ENCODE measurements at places on chromosomes 16 and 17.

- no peak for DNase-seq
These were observed 1.7 kb upstream of the METTL22 start for GRCh38 chr16:8619671-8620370.

DNA sequence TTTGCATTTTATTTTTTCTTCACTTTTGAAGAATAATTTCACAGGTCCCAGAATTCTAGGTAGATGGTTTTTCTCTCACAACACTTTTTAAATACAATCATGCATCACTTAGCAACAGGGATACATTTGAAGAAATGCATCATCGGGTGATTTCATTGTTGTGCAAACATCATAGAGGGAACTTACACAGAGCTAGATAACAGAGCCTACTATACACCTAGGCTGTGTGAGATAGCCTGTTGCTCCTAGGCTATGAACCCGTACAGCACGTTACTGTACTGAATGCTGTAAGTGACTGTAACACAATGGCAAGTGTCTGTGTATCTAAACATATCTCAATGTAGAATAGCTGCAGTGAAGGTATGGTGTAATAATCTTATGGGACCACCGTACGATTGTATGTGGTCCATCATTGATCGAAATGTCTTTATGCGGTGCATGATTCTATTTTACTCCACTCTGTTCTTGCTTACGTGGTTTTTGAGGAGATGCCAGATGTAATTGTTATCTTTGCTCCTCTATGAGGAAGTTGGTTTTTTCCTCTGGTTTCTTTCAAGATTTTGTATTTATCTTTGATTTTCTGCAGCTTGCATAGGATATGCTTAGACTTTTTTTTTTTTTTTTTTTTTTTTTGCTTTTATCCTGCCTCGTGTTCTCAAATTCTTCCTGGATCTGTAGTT lies 35.5 kb upstream of the TMEM92 start:
- DNase-seq = no peak

DNA sequence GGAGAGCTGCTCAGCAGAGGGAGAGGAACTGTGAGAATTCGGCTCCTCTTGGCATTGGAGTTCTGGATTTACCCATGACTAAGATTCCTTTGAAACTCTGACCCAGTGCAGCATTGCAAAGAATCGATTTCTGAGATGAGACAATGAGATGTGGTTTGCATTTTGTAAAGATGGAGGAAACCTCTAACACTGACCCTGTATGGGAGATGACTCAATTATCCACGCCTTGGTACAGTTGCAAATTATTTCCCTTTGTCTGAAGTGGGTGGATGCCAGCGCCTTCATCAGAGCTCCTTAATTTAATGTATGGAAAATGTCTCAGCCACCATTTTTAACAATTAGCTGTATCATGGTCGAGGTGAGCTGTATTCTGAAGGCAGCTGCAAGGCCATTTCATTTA lies 53.4 kb downstream of the NUP93 start:
- no peak for DNase-seq

GRCh38 chr17:59260722-59261121 lies 40.4 kb downstream of the GDPD1 start:
- no peak for DNase-seq

DNA sequence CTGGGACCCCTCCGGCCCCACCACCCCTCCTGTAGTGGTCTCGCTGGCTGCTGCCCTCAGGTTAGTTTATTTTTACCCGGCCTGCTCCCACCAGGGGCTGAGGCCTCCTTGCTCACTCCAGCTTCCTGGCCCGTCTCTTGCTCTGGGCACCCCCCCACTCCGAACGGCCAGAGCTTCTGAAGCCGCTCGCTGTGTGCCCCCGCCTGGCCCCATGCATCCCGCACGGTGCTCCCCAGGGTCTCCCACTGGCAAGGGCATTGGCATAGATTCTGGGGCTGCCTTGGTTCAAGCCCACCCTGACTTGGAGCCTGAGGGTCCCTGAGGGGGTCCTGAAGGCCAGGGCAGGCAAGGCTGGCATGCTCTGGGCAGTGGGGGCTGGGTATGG lies 186.4 kb downstream of the SEC14L1 start:
- DNase-seq = peak; percentile 7

- no peak for DNase-seq
These were observed 245.0 kb downstream of the KCNJ2 start for GRCh38 chr17:70414300-70414699.

DNA sequence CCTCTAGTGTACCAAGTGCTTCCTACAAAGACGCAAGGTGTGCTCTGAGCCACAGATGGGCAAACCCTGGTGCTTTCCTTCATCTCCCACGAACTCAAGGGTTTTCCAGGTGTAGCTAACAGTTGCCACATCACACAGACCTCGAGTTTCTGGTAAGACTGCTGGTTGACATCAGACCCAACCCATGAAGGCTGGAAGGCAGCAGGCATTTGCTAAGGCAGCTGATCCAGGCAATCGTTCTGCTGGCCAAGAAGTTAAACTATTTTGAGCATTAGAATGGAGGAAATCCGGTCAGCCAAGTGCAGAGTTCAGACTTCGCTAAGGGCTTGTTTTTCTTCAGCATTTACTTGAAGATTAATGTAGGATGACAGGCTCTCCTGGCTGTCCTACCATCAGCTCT lies 11.5 kb downstream of the HAS3 start:
- DNase-seq = no peak

- no peak for DNase-seq
These were observed 7.7 kb downstream of the FBXL20 start for GRCh38 chr17:39393736-39394135.

- DNase-seq = peak; percentile 85
These were observed 11.9 kb downstream of the TBX2 start for GRCh38 chr17:61411261-61412142.

GRCh38 chr17:4998732-4999429 lies 1.1 kb downstream of the KIF1C start:
- DNase-seq = no peak

DNA sequence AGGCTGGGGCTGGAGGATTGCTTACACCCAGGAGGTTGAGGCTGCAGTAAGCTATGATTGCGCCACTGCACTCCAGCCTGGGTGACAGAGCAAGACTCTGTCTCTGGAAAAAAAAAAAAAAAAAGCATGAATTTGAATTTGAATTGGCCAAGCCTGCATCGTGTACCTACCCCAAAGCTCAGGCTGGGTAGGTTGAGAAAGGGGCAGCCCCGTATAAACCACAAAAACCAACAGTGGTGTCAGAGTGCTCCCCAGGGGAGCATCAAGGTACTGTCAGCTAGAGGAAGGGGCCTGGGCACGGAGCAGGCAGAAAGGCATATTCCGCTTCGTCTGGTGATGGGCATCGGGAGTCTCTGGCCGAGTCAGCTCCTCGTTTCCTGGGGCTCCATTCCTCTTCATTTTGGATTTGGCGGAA lies 40.9 kb downstream of the RAP1GAP2 start:
- no peak for DNase-seq

DNA sequence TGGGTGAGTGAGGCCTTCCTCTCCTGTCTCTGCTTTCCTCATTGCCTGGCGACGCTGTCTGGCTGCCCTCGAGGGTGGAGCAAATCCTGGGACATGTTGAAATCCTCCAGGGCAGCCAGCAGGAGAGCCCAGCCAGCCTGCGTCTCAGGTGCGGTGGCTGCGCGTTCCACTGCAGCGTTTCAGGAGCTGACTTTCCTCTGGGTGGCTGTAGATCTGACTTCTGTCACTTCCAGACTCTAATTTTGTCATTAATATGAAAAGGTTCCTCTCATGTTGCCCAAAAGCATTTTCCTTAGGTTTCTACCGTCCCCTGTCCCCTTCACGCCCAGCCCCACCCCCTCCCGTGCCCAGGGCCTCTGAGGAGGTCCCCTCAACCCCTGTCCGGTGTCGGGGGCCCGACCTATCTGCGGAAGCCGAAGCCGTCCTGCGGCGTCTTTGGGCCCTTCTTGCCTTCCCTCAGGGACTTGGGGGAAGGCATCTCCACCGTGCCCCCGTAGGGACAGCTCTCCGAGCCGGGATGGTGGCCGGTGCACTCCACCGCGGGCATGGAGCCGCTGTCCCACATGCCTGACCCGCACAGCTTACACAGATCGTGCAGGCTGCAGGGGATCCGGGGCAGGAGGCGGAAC lies 95.1 kb downstream of the TBC1D16 start:
- DNase-seq = no peak
